ENCODE measurements at places on chromosomes 2 and 18.

GRCh38 chr18:35171315-35171987, 69.4 kb upstream of the ZNF397 start:
- no peak for DNase-seq

DNA sequence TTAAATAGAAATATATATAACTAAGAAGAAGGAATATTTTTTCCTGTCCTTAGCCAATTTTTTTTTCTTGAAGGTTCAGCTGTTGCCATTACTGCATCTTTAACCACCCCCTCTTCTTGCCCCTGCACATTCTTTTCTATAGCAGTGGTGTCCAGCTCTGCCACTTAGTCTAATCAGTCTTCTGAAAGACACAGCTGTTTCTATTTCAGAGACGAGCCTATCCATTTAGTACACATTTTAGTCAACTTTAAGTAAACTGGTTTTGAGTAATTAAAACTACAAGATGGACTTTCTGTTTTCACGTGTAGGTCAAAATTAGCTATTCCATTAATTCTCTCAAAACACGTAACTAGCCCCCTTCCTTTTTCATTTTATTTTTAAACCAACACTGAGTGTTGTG, 21.0 kb downstream of the SPOPL start:
- no peak for DNase-seq

GRCh38 chr2:122433123-122433754, 677.8 kb downstream of the TSN start:
- no peak for DNase-seq

GRCh38 chr2:128777196-128778035, 458.7 kb upstream of the HS6ST1 start:
- DNase-seq, result no peak

- DNase-seq, result no peak
Observed at GRCh38 chr2:187576906-187577305, 22.7 kb upstream of the TFPI start.
